ENCODE measurements at places on chromosomes 5 and 9.

DNA sequence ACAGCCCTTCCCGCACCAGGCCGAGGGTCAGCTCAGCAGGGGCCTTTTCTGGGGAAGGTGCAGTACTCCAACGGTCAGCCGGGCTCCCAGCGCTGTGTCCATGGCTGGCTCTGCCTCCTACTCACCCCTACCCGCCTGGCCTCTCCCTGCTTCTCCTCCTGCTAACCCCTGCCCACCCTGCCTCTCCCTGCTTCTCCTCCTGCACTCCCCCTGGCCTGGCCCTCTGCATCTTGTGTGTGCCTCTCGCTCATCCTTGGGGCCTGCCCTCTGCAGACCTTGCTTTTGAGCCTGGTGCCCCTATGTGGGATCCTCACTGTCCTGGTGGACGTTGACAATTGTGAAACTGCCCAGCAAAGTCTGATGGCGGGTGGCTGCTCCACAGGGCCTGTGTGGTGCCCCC is 274.6 kb upstream of the IRX2 start:
- DNase-seq, result no peak
- no peak overlapping the region for H3K27ac ChIP-seq
- no peak overlapping the region for H3K4me3 ChIP-seq
- no peaks in the 10 kb centered on the region for H3K36me3 ChIP-seq
- no peaks in the 10 kb centered on the region for H3K27me3 ChIP-seq
- no peaks in the 10 kb centered on the region for H3K4me1 ChIP-seq

- no peaks in the 10 kb centered on the region for H3K36me3 ChIP-seq
- H3K27me3 ChIP-seq, result no peaks in the 10 kb centered on the region
- DNase-seq, result no peak
- no peaks in the 10 kb centered on the region for H3K4me1 ChIP-seq
- H3K4me3 ChIP-seq, result no peak overlapping the region
- H3K27ac ChIP-seq, result no peak overlapping the region
These were observed 321.5 kb downstream of the NFIB start for GRCh38 chr9:13992138-13993088.

DNA sequence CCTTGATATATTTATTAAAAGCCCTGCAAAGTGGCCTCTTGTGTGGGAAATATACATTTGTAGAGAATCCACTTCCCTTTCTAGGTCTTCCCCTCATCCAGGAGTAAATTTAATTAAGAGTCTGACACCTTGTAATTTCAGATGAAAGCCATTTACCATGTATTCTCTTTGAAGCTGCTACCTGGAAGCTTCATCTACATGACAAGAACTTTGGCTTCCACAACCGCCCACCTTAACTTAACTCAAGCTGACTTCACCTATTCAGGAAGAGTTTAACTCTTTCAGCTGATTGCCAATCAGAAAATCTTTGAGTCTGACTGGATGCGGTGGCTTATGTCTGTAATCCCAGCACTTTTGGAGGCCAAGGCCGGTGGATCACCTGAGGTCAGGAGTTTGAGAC is 899.9 kb downstream of the TAF11L14 start:
- H3K36me3 ChIP-seq, result no peaks in the 10 kb centered on the region
- no peak overlapping the region for H3K4me3 ChIP-seq
- no peak for DNase-seq
- H3K4me1 ChIP-seq, result no peaks in the 10 kb centered on the region
- no peak overlapping the region for H3K27ac ChIP-seq
- no peaks in the 10 kb centered on the region for H3K27me3 ChIP-seq

- no peak overlapping the region for H3K4me3 ChIP-seq
- peaks cover 3% of the 10 kb centered on the region for H3K4me1 ChIP-seq
- no peak for DNase-seq
- H3K36me3 ChIP-seq, result no peaks in the 10 kb centered on the region
These were observed 107.5 kb downstream of the EBF1 start for GRCh38 chr5:158992037-158992740.

DNA sequence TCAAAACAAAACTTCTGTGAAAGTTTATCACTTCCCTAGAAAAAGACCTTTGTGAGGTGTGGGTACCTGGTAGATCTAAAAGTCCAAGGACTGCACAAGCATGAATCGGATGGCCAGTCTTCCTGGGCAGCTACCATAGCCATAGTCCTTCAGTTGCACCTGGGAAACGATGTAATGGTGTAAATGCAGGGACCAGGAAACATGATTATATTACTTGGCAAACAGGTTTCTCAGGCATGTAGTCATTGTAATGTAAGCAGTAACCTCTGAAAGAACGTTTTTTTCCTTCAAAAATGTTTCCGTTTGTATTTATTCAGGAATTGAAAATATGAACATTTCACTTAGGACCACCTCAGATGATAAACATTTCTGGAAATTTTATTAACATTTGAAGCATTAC is 433.4 kb downstream of the DTWD2 start:
- no peaks in the 10 kb centered on the region for H3K27me3 ChIP-seq
- peaks cover 3% of the 10 kb centered on the region for H3K4me1 ChIP-seq
- H3K4me3 ChIP-seq, result no peak overlapping the region
- no peaks in the 10 kb centered on the region for H3K36me3 ChIP-seq
- DNase-seq, result no peak

DNA sequence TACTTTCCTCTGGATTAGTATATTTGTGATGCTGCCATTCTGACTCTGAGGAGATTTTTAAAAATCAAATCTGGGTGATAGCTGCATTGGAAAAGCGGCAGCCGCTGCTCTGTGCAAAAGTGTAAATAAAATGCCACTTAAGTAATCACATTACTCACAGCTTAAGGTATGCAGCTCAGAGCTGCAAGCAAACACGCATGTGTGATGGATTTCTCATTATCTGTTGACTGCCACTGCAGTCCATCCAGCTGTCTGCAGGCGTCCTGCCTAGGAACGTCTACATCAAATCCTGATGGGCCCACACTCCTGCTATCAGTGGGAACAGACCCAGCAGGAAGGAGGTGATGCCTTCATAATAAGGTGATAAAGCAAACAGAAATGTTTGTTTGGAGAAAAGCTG is 216.9 kb downstream of the SPOCK1 start:
- H3K36me3 ChIP-seq, result no peaks in the 10 kb centered on the region
- peaks cover 16% of the 10 kb centered on the region for H3K4me1 ChIP-seq
- no peak overlapping the region for H3K27ac ChIP-seq
- DNase-seq, result peak; percentile 38

- H3K27ac ChIP-seq, result peak overlapping the region; percentile 45
- no peaks in the 10 kb centered on the region for H3K36me3 ChIP-seq
- H3K4me3 ChIP-seq, result no peak overlapping the region
- peaks cover 2% of the 10 kb centered on the region for H3K27me3 ChIP-seq
These were observed 12.2 kb downstream of the SLC35A4 start for GRCh38 chr5:140576776-140577201.

GRCh38 chr9:76717613-76718012 is 46.6 kb upstream of the PCA3 start:
- H3K27me3 ChIP-seq, result no peaks in the 10 kb centered on the region
- no peaks in the 10 kb centered on the region for H3K4me1 ChIP-seq
- no peak overlapping the region for H3K4me3 ChIP-seq
- peak; percentile 42 for DNase-seq
- no peak overlapping the region for H3K27ac ChIP-seq

- H3K4me1 ChIP-seq, result peaks cover 23% of the 10 kb centered on the region
- H3K27ac ChIP-seq, result peak within 1 kb of the TSS; percentile 46
- H3K36me3 ChIP-seq, result no peaks in the 10 kb centered on the region
- no peaks in the 10 kb centered on the region for H3K27me3 ChIP-seq
These were observed at the start of gene ESM1 for GRCh38 chr5:54985301-54986268. ESM1 (minus strand) TSS chr5:54985593; CDS start chr5:54985517, 76 bp downstream.

- no peak for DNase-seq
- no peaks in the 10 kb centered on the region for H3K27me3 ChIP-seq
- no peaks in the 10 kb centered on the region for H3K36me3 ChIP-seq
- no peaks in the 10 kb centered on the region for H3K4me1 ChIP-seq
These were observed 26.9 kb upstream of the ITGA1 start for GRCh38 chr5:52760695-52761366.

DNA sequence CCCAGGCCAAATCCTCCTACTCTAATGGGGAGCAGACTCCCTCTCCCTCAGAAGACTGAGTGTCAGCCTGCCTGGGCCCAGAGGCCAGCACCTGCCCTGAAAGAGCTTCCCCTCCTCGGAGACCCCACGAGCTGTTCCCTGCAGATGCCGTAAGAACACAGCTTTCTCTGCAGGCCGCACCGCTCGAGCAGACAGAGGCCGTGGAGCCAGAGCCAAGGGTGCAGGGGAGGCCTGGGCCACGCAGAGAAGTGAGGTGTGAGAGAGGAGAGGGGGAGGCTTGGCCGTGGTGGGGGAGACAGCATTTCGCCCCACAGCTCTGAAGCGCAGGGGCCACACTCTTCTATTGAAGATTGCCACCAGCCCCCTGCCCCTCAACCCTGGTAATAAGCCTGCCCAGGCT is 62.8 kb upstream of the GARNL3 start:
- H3K4me3 ChIP-seq, result no peak overlapping the region
- H3K27me3 ChIP-seq, result peaks cover 6% of the 10 kb centered on the region
- H3K27ac ChIP-seq, result no peak overlapping the region
- DNase-seq, result no peak
- H3K4me1 ChIP-seq, result no peaks in the 10 kb centered on the region

- H3K27me3 ChIP-seq, result no peaks in the 10 kb centered on the region
- DNase-seq, result no peak
- peaks cover 5% of the 10 kb centered on the region for H3K4me1 ChIP-seq
- no peak overlapping the region for H3K4me3 ChIP-seq
- no peaks in the 10 kb centered on the region for H3K36me3 ChIP-seq
- no peak overlapping the region for H3K27ac ChIP-seq
These were observed 497.7 kb upstream of the WWC1 start for GRCh38 chr5:167793700-167794099.

GRCh38 chr9:126338945-126339344 is 12.3 kb downstream of the MVB12B start:
- DNase-seq, result no peak
- peaks cover 10% of the 10 kb centered on the region for H3K4me1 ChIP-seq
- H3K27ac ChIP-seq, result no peak overlapping the region
- H3K4me3 ChIP-seq, result no peak overlapping the region
